SJSA1 (cell line): ENCODE measurements at places on chromosomes 12 and 14. TPM values are rescaled to one million over a fixed set of nuclear protein-coding genes. Genes with fewer than 3 reads are reported as not detected.

Gene SMCO2
- total RNA-seq, result not detected in 2 replicates

DNA sequence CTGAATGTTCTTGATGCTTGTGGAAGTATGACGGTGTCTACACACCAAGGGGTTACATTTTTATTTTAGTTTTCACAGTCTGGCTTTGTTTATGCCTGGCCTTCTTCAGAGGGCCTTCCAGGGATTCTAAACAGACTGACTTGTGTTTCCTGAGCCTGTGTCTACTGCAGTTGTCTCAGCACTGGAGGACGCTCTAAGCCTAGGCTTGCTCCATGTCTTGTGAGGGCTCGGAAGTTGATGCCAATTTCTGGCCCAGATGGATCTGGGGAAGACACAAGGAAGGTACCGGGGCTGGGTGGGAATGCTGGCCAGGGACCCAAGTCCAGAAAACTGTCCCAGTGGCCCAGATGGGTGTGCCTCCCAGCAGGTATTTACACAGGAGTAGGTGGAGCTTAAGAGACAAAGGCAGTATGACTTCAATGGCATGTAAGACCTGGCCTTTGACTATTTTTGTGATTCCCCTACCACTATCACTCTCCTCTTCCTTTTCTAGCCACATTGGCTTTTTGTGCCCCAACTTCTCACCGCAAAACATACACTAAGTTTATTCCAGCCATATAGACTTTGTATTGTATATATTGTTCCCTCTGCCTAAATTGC, 56.9 kb downstream of the GPR137C start:
- no peak overlapping the region for H3K4me3 ChIP-seq
- H3K36me3 ChIP-seq, result no peaks in the 10 kb centered on the region
- DNase-seq, result no peak
- no peak overlapping the region for H3K27ac ChIP-seq

GRCh38 chr14:34470319-34470718, 8.3 kb upstream of the SPTSSA start:
- no peaks in the 10 kb centered on the region for H3K27me3 ChIP-seq
- H3K36me3 ChIP-seq, result no peaks in the 10 kb centered on the region
- H3K27ac ChIP-seq, result no peak overlapping the region
- no peak overlapping the region for H3K4me3 ChIP-seq
- peaks cover 5% of the 10 kb centered on the region for H3K4me1 ChIP-seq
- no peak for DNase-seq

GRCh38 chr12:53005215-53005985, 856 bp upstream of the EIF4B start:
- H3K27me3 ChIP-seq, result no peaks in the 10 kb centered on the region; the same call in 1 of the 2 replicates
- H3K27ac ChIP-seq, result peak overlapping the region; percentile 32
- H3K36me3 ChIP-seq, result peaks cover 34% of the 10 kb centered on the region
- H3K4me1 ChIP-seq, result peaks cover 14% of the 10 kb centered on the region
- H3K4me3 ChIP-seq, result peak overlapping the region; percentile 74

Gene CHPT1
- 30.1 and 44.8 TPM in 2 replicates for total RNA-seq

DNA sequence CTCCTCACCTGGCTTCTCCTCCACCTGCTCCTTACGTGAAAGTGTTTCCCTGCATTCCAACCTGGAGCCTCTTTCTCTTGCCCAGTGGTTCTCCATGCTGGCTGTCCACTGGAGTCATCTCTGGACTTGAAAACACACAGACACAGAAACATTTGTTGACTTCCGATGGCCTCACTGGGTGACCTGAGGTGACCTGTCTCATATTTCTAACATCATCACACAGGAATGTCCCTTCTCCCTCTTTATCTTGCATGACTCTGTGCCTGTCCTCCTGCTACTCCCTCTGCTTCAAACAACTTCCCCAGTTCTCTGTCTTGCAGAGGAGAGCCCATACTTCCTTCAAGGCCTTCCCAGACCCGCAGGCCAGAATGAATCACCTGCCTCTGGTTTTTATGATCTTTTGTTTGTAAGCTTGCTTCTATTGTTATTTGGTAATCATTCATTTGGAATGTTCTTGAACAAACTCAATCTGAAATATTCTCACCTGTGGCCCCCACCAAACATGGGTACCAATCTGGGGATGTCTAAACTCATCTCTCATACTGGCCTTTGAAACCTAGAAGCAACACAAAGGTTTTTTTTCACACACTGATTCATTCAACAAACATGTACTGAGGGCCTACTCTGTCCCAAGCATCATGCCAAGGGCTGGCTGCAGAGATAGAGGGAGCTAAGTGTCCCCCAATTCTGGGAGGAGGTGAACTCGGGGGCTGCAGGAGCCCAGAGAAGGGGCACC, 9.7 kb upstream of the RIN3 start:
- DNase-seq, result peak; percentile 83
- peaks cover 30% of the 10 kb centered on the region for H3K4me1 ChIP-seq
- no peak overlapping the region for H3K4me3 ChIP-seq
- H3K27me3 ChIP-seq, result no peaks in the 10 kb centered on the region
- H3K36me3 ChIP-seq, result no peaks in the 10 kb centered on the region

- no peak for DNase-seq
- H3K27me3 ChIP-seq, result no peaks in the 10 kb centered on the region
- H3K4me3 ChIP-seq, result no peak overlapping the region
- no peaks in the 10 kb centered on the region for H3K36me3 ChIP-seq
These were observed 221.2 kb downstream of the KCNH5 start for GRCh38 chr14:62824086-62824485.

Gene KRT72
- not detected in 2 replicates for total RNA-seq

Gene ANAPC7
- total RNA-seq, result 54.9 and 62.4 TPM in 2 replicates

Gene NYNRIN
- 0.87 and 1.2 TPM in 2 replicates for total RNA-seq

DNA sequence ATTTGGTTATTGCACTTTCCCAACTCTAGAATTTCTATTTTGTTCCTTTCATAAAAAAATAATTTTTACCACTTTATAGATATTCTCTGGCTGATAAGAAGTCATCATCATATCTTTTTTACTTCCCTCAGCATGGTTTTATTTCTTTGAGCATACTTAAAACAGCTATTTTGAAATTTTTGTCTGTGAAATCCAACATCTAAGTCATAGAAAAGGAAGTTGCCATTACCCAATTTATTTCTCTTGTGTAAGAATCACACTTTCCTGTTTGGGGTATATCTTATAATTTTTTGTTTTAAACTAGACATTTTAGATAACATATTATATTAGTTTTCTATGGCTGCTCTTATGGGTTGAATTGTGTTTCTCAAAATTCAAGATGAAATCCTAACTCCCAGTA, 400.2 kb upstream of the OR4E1 start:
- H3K27ac ChIP-seq, result no peak overlapping the region
- H3K4me1 ChIP-seq, result no peaks in the 10 kb centered on the region
- H3K4me3 ChIP-seq, result no peak overlapping the region
- H3K36me3 ChIP-seq, result no peaks in the 10 kb centered on the region
- H3K27me3 ChIP-seq, result no peaks in the 10 kb centered on the region
- DNase-seq, result no peak

DNA sequence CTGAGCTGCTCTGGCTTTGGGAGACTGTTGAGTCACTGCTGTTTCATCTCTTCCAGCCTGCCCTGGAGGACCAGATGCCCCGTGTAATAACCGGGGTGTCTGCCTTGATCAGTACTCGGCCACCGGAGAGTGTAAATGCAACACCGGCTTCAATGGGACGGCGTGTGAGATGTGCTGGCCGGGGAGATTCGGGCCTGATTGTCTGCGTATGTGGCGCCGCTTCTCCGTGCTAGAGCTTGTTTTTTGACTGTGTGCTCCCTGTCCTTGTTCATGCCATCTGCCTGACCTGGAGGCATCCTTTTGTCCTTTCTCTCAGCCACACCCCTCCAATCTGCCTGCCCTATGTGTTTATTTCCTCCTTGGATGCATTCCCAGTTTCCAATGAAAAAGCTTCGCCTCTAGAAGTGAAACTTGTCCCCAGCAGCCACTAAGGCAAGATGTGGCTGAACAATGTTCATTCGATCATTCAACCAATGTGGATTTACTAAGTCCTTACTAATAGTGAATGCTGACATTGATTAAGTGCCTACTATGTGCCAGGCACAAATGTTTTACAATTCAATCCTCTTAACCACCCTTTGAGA, 98.6 kb downstream of the NT5DC3 start:
- no peak overlapping the region for H3K27ac ChIP-seq
- peak; percentile 34 for DNase-seq
- H3K4me1 ChIP-seq, result peaks cover 7% of the 10 kb centered on the region

- H3K4me1 ChIP-seq, result no peaks in the 10 kb centered on the region
- H3K27me3 ChIP-seq, result no peaks in the 10 kb centered on the region
- H3K4me3 ChIP-seq, result no peak overlapping the region
- DNase-seq, result no peak
- H3K27ac ChIP-seq, result no peak overlapping the region
These were observed 806.0 kb downstream of the VRK1 start for GRCh38 chr14:97603201-97603600.

Gene GALNT6
- 30.8 and 38.2 TPM in 2 replicates for total RNA-seq

DNA sequence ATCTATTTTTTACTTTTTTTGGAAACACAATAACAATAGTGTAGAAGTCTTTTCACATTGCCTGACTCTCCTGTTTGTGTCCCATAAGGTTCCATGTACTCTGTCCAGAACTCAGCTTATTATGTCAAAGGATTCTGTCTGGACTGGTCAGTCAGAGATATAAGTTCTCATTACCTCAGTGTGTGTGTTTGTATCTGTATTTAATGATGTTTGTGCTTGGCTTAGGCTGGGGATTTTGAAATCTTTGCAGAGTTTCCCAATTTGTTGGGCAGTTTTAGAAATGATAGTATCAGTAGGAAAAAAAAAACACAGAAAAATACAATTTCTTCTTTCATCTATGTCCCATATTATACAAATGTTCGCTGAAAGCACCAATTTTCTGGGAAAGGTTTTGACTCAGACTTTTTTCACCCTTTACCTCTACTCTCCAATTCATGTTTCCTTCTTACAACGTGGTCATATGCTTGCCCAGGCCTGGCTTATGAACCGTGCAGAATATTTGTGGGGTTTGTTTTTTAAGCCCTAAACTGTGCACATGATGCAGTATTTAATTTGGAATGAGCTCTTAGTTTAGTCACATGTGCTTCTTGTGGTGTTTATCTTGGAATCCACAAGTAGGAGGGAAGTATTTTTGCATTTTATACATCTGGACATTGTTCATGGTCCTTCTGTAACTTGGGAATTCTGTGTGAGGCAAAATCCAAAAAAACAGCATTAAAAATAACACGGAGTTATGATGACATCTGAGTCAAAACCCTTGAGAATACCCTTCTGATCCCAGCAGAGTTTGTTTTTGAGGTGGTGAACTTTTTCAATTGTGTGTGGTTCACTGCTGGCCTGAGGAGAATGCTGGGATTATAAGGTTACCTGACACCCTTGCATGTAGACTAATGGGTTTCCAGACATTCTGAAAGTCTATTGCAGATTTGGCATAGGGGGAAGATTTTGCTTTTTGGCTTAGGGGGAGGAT, 121.2 kb downstream of the RAD51B start:
- H3K4me3 ChIP-seq, result no peak overlapping the region
- no peaks in the 10 kb centered on the region for H3K27me3 ChIP-seq
- no peak for DNase-seq
- H3K36me3 ChIP-seq, result no peaks in the 10 kb centered on the region

- no peak overlapping the region for H3K4me3 ChIP-seq
- H3K4me1 ChIP-seq, result peaks cover 26% of the 10 kb centered on the region
- H3K36me3 ChIP-seq, result no peaks in the 10 kb centered on the region
- H3K27me3 ChIP-seq, result no peaks in the 10 kb centered on the region
- no peak overlapping the region for H3K27ac ChIP-seq
- DNase-seq, result peak; percentile 74
These were observed 8.6 kb upstream of the ASB2 start for GRCh38 chr14:93984987-93985410.

Gene HEATR5A
- 23.4 and 24.5 TPM in 2 replicates for total RNA-seq

- peaks cover 34% of the 10 kb centered on the region for H3K4me1 ChIP-seq
- peak; percentile 8 for DNase-seq
- H3K27me3 ChIP-seq, result no peaks in the 10 kb centered on the region
These were observed 68.8 kb upstream of the IFNG-AS1 start for GRCh38 chr12:67920413-67920812.

Gene SLCO1B1
- total RNA-seq, result not detected in 2 replicates

Gene PPFIA2
- total RNA-seq, result 0.47 and 1.1 TPM in 2 replicates

Gene REP15
- total RNA-seq, result 0.94 and 1.1 TPM in 2 replicates

Gene DCN
- 37.2 and 71.4 TPM in 2 replicates for total RNA-seq

Gene CYP46A1
- total RNA-seq, result 0.21 and 0.22 TPM in 2 replicates

DNA sequence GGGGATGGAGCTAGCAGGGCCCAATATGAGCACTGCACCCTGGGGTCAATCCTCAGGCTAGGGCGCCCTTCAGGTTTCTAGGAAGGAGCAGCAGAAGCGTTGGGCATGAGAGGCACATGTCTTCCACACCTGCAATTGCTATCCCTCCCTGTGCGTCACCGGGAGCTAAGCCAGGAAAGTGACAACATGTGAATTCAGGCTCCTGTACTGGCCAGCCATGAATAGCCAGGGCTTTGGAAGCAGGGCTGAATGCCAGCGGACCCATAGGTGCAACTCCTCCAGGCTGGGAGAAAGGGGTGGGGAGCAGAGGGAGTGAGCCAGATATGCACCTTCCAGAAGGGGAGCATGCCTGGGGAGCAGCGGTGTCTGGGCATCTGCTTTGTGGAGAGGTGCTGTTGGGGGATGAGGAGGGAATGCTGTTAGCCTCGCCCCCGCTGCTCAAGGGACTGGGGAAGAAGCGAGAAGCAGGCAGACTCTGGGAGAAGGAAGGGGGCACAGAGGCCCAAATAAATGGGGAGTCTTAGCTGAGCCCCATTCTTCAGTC, 6.1 kb downstream of the HOXC5 start:
- no peaks in the 10 kb centered on the region for H3K4me1 ChIP-seq
- H3K36me3 ChIP-seq, result peaks cover 14% of the 10 kb centered on the region
- no peak overlapping the region for H3K27ac ChIP-seq
- DNase-seq, result no peak
- H3K27me3 ChIP-seq, result no peaks in the 10 kb centered on the region

Gene SLCO1C1
- 0.09 TPM in 1 of 2 replicates, not detected in the other for total RNA-seq

Gene KLRK1
- not detected in 2 replicates for total RNA-seq

Gene PLEKHD1
- 0.03 TPM in 1 of 2 replicates, not detected in the other for total RNA-seq

GRCh38 chr12:16335838-16336237, 11.6 kb upstream of the MGST1 start:
- DNase-seq, result no peak
- no peaks in the 10 kb centered on the region for H3K27me3 ChIP-seq
- H3K36me3 ChIP-seq, result no peaks in the 10 kb centered on the region
- H3K4me3 ChIP-seq, result no peak overlapping the region
